Chondrocyte (in vitro differentiated cells): ENCODE measurements at places on chromosomes 5 and 9. TPM values are rescaled to one million over a fixed set of nuclear protein-coding genes. Genes with fewer than 3 reads are reported as not detected.

NUTM2G gene
- 0.10 to 0.15 TPM in 2 of 3 replicates, not detected in the other for total RNA-seq

SMIM33 gene
- total RNA-seq: not detected in 3 replicates

PCDHGB3 gene
- total RNA-seq: 0.21 to 0.36 TPM (median 0.30 TPM) in 3 replicates

YIPF5 gene
- total RNA-seq: 101 to 119 TPM (median 113 TPM) in 3 replicates

SPINK5 gene
- 2.0 to 3.2 TPM (median 2.4 TPM) in 3 replicates for total RNA-seq

DNA sequence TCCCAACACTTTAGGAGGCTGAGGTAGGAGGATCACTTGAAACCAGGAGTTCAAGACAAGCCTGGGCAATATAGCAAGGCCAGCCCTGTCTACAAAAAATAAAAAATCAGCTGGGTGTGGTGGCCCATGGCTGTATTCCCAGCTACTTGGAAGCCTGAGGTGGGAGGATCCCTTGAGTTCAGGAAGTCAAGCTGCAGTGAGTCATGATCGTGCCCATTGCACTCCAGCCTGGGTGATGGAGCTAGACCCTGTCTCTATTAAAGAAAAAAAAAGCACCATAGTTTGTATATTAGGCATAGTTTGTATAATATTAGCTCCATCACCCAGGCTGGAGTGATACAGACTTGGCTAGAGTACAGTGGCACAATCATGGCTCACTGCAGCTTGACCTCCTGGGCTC, 9.6 kb upstream of the NME5 start:
- H3K36me3 ChIP-seq: no peaks in the 10 kb centered on the region
- no peaks in the 10 kb centered on the region for H3K27me3 ChIP-seq
- H3K27ac ChIP-seq: peak overlapping the region; percentile 69
- H3K4me3 ChIP-seq: no peak overlapping the region

- no peak overlapping the region for H3K27ac ChIP-seq
- DNase-seq: no peak
- no peaks in the 10 kb centered on the region for H3K27me3 ChIP-seq
Observed at GRCh38 chr5:108266242-108266641, 115.7 kb downstream of the FBXL17 start.

GRCh38 chr9:76433836-76434235, 25.1 kb upstream of the GCNT1 start:
- H3K27me3 ChIP-seq: no peaks in the 10 kb centered on the region
- no peaks in the 10 kb centered on the region for H3K36me3 ChIP-seq
- H3K4me1 ChIP-seq: no peaks in the 10 kb centered on the region
- DNase-seq: no peak
- no peak overlapping the region for H3K27ac ChIP-seq

- no peak overlapping the region for H3K4me3 ChIP-seq
- H3K4me1 ChIP-seq: no peaks in the 10 kb centered on the region
- no peaks in the 10 kb centered on the region for H3K27me3 ChIP-seq
- no peaks in the 10 kb centered on the region for H3K36me3 ChIP-seq
Observed at GRCh38 chr5:10157085-10157669, 92.5 kb downstream of the ATPSCKMT start.

DNA sequence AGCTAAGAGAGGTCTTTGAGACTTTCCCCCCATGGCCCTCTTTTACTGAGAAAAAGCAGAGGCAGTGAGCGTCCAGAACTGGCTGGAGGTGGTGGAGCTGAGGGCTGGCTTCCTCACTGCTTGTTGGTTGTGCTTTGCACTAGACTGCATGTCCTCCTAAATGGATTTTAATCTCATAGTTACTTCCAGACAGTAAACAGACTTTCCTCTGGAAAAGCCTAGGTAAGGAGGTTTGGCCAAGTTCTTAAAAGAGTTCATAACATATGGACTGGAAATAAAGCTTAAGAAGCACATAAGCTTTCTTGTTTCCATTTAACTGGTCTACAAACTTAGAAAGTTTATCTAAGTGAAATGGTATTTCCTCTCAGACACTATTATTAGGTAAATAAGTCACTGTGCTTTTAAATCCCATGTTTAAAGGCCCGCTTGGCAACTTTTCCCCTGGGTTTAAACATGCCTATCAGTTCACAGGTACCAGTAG, 2.0 kb downstream of the ASPN start:
- peaks cover 6% of the 10 kb centered on the region for H3K36me3 ChIP-seq
- peak overlapping the region; percentile 97 for H3K27ac ChIP-seq
- no peak for DNase-seq

DNA sequence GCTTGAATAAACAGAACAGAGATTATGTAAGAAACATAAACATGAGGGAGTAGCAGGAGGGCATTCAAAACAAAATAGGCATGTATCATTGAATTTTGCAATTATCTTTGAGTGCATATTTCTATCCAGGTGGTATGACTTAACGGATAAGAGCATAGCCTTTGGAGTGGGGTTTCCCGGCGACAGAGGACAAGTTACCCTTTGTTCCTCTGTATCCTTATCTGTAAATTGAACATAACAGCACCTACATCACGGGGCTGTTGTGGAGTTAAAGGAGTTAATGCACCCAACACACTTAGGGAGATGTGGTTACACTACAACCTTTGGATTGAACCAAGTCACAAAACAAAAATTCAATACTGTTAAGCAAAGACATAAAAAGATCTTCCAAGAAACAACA, 314.6 kb upstream of the KIF2A start:
- no peaks in the 10 kb centered on the region for H3K27me3 ChIP-seq
- peaks cover 1% of the 10 kb centered on the region for H3K36me3 ChIP-seq
- no peak overlapping the region for H3K27ac ChIP-seq
- H3K4me3 ChIP-seq: no peak overlapping the region
- H3K4me1 ChIP-seq: peaks cover 42% of the 10 kb centered on the region

DNA sequence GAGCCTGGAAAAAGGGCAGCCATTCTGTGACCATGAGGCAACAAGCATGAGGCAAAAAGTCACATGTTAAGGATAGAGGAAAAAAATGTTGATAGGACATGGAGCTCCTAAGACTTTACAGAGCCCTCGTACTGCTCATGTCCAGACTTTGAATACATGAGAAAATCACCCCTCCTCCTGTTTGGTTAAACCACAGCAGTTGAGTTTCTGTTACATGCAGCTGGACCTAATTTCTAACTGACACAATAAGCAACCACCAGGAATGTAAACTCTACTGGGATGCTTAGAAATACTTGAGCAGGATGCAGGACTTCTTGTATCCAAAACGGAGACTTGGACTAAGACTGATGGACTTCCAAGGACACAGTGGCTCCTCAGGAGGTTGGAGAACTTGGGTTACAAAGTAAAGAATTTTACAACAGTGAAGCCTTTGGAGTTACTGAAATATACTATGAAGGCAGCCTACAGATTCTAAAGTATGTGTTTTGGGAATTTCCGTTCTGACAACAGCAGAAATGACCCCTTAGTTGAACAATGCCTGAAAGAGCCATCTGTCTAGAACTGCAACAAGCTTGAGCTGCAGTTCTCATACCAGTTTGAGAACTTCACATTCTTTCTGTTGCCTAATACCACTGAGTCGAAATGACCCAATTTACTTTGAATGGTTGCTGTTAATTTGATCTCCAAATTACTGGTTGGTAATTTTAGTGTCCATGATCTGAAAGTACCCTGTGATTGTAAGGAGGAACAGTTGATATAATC, 268.9 kb downstream of the PIK3R1 start:
- no peaks in the 10 kb centered on the region for H3K27me3 ChIP-seq
- no peak overlapping the region for H3K27ac ChIP-seq
- H3K4me3 ChIP-seq: no peak overlapping the region
- H3K36me3 ChIP-seq: peaks cover 3% of the 10 kb centered on the region
- DNase-seq: no peak

GRCh38 chr5:24161559-24161958, 483.2 kb downstream of the CDH10 start:
- no peaks in the 10 kb centered on the region for H3K36me3 ChIP-seq
- no peak overlapping the region for H3K27ac ChIP-seq
- H3K4me3 ChIP-seq: no peak overlapping the region
- no peak for DNase-seq
- no peaks in the 10 kb centered on the region for H3K27me3 ChIP-seq
